NCI-H69 (cell line): ENCODE measurements at places on chromosomes 2 and 18.

GRCh38 chr2:134727385-134727784 is 8.6 kb upstream of the TMEM163 start:
- no peak for DNase-seq

GRCh38 chr2:8244639-8245038 is 437.2 kb upstream of the ID2 start:
- DNase-seq, result no peak

DNA sequence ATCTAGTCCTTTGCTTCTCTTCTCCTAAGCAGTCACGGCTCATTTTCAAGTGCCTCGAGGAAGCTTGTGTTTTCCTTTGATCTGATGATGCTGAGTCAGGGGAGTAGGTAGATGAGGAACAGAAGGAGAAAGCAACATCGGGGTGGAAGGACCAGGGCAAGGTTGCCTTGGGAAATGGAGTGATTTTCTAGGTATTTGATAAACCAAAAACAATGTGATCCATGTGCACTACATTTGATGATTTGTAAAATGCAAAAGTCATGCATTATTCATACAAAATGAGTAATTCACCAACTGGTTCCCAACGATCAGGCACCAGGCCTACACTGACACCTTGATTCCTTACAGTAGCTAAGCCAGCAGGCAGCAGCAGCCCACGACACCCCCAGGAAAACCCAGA is 205.3 kb downstream of the ANAPC1 start:
- DNase-seq, result no peak

- no peak for DNase-seq
These were observed 6.5 kb downstream of the IL1B start for GRCh38 chr2:112829961-112830681.
